ENCODE measurements at places on chromosomes 5 and 9. TPM values are rescaled to one million over a fixed set of nuclear protein-coding genes. Genes with fewer than 3 reads are reported as not detected.

BSPRY gene
- total RNA-seq, result not detected

PCDHA7 gene
- 2.6 TPM for total RNA-seq

DNA sequence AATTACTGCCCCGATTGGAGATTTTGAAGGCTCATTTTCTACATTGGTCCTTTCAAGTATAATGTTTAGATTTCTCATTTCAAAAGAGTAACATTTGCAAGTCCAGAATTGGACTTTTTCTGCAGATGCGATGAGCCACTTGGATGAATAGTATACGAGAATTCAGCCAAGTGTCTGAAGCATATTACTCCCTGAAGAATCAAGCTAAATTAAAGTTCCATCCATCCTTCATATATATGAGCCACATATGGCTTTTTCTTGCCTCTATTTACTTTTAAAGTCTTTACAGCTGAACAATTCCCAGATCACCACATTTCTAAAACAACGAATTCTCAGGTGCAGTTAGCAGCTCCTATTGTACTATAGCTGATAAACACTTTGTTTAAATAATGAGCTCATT, 288.7 kb downstream of the CEMIP2 start:
- no peaks in the 10 kb centered on the region for H3K27me3 ChIP-seq
- H3K4me1 ChIP-seq, result no peaks in the 10 kb centered on the region
- no peak overlapping the region for H3K27ac ChIP-seq
- no peak for DNase-seq
- H3K36me3 ChIP-seq, result no peaks in the 10 kb centered on the region
- no peak overlapping the region for H3K4me3 ChIP-seq

FOXD4L6 gene
- 0.18 TPM for total RNA-seq

OTP gene
- 0.17 TPM for total RNA-seq

GRCh38 chr9:70567511-70567910, 153.1 kb upstream of the KLF9 start:
- H3K36me3 ChIP-seq, result no peaks in the 10 kb centered on the region
- peaks cover 14% of the 10 kb centered on the region for H3K4me1 ChIP-seq
